ENCODE measurements at places on chromosomes 6 and 20.

DNA sequence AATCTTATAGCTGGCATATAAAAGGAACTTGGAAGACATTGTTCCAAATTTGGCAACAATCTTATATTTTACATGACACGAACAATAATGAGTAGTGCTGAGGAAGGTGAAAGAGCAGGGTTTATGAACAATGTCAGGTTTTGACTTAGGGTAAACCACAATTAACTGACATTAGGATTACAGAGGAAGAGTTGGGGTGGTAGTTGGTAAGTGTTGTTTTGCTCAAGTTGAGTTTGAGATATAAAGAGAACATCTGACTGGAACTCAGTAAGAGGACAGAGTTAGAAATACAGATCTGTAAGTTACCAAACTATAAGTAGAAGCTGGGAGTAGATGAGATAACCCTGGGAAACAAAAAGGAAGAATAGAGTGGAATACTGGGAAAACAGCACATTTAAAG, 15.1 kb downstream of the RTN4IP1 start:
- DNase-seq: no peak

DNA sequence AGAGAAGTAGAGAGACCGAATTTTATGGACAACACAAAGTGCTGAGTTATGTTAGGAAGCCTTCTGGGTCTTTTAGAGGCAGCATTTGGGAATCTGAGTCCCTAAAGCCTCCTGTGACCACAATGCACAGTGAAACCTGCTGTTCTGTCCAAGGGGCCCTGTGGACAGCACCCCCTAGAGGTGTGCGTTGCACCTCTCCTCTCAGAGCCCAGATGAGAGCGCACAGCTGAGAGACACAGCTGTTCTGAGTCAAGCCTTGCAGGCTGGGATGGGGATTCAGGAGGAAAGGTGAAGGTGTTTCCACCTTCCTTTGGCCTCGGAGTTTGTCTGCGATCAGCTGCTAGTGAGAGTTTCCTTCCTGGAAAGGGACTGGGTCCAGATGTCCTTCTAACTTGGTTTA, 13.0 kb downstream of the PCK1 start:
- DNase-seq: no peak

- DNase-seq: no peak
Observed at GRCh38 chr20:11111191-11111590, 437.4 kb upstream of the JAG1 start.

- peak; percentile 33 for DNase-seq
Observed at GRCh38 chr20:38893565-38894090, 32.6 kb upstream of the FAM83D start.

DNA sequence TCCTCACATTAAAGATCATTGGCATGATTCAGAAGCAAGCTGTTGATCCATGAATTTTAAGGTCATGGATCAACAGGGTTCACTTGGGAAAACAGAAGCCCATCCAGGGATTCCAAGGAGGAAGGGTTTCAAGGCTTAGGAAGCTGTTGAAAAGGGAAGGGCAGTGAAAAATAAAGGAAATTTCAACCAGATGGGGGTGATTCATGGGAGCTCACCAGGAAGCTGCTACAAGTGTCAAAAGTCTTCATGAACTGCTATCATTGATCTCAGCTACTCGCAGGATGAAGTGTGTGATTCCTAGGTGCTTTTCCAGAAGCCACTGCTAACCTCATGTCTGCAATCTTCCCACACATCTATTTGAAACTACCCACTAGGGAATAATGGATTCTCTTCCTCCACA, 26.2 kb downstream of the ADTRP start:
- no peak for DNase-seq

Data from SHP77 (cell line).